T-helper 9 cell (primary cell): ENCODE measurements at places on chromosomes 11 and 22.

DNA sequence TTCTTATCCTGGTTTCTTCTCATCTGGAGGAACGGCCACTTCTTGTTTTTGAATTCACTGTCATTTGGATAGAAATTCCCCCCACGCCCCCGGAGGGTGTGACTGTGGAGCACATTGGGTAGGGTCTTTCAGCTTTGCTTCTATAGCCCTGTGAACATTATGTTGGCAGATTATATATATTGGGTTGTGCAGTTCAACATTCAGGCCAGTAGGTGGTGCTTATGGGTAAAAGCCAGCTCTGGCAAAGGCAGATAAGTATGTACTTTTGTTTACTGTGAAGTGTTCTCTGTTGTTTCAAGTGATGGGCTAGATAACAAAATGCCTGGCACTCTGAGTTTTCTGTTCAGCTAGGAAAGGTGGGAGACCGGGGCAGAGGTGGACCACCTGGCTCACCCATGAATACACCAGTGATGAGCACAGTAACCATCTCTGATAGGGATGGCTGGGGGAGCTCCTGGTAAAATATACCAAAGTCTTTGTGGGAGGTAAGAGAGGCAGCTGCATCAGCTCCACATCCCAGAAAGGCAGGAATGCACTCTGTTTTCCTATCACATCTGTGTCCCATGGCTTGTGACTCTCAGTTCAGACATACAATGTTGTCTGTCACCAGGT, 1348.2 kb upstream of the RAG2 start:
- no peak for DNase-seq

GRCh38 chr11:61439615-61440014, 9.7 kb downstream of the SDHAF2 start:
- no peak for DNase-seq

- DNase-seq, result no peak
Observed at GRCh38 chr11:74373382-74373781, 24.9 kb downstream of the PGM2L1 start.

DNA sequence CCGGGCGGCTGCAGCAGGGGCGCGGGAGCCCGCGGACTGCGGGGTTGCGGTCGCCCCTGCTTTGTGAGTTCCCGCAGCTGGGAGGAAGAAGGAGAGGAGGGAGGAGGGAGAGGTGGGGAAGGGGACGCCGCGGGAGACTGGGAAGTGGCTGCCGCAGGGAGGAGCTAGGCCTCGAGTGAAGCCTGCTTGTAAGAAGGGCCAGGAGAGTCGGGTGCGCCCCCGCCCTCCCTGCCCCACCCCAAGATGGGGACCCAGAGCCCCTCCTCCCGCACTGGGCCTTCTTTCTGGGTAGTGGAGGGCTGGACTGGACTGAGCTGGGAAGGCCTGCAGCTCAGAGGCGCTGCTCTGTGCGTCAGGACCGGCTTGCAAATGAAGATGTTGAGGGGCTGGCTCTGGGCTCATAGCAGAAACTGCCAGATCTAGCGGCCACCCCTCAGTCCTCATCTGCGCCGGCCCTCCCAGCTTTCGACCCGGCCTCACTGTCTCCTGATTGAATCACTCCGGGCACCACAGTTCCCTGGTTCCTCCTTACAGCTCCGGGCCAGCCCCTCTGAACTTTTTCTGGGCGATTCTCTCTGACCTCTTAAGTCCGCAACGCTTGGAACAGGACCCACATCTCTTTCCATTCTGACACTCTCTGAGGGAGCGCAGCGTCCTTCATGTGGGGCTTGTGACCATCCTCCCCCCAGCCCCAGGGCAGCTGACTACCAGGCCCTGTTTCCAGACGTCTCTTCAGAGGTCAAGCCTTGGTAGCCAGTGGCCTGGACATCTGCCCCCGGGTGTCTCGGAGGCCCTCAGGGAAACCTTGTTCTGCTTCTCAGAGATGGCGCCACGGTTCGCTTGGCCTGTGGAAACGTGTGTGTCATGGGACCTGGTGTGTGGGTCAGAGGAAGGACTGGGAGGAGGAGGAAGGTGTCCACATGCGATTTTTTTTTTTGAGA, 21.9 kb downstream of the SERPINH1 start:
- DNase-seq, result no peak

DNA sequence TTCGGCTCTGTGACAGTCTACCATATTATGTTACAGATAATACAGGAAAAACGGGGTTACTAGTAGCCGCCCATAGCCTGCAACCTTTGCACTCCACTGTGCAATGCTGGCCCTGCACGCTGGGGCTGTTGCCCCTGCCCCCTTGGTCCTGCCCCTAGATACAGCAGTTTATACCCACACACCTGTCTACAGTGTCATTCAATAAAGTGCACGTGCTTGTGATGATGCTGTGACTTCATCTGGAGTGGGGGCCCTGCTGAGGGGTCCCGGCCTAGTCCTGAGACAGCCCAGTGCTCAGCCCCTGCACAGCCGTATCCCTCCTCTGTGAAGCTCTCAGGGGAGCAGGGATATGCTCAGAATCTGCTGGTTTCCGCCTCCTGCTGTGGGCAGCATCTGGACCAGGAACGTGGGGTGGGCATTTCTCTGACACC, 1.2 kb downstream of the IFITM1 start:
- DNase-seq, result no peak

- DNase-seq, result no peak
Observed at GRCh38 chr11:80841675-80842074, 1400.8 kb upstream of the TENM4 start.

- no peak for DNase-seq
Observed at GRCh38 chr11:99865951-99866350, 821.1 kb upstream of the ARHGAP42 start.

DNA sequence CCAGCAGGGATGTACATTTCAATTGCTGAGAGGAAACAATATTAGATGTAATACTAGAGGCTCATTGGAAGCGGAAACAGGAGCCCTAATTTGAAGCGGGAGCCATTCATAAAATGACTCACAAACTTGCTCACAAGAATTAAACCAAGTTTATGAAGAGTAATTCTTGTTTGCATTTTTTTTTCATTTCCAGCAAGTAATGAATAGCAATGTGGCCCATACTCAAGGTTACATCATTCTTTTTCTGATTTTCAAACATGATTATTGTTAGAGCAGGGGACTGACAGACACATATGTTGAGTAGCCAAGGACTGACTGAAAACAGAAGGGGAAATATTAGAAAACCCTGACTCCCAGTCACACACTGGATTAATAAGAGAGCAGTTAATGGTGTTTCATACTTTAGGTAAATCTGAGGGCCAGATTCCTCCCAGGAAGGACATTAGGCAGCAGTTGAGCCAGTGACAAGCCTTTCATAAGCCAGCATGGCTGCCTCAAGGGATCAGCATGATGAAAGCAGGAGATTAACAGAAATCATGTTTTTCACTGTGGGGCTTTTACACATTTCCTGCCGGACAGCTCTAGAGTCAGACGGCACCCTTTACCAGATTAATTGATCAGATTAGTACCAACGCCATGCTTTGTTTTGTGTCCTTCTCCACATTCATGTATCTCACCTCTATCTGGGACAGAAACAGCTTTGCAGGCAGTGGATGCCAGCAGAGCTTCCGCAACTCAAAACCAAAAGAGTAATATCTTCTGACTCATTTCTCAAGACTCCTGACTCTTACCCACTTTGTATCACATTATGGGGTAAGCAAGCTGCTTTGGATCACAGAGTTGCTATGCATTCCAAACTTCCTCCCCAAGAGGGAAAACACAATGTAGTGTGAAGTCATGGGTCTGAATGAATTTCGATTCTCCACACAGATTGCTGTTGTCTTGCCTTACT, 831.6 kb downstream of the KCNA4 start:
- DNase-seq, result no peak

DNA sequence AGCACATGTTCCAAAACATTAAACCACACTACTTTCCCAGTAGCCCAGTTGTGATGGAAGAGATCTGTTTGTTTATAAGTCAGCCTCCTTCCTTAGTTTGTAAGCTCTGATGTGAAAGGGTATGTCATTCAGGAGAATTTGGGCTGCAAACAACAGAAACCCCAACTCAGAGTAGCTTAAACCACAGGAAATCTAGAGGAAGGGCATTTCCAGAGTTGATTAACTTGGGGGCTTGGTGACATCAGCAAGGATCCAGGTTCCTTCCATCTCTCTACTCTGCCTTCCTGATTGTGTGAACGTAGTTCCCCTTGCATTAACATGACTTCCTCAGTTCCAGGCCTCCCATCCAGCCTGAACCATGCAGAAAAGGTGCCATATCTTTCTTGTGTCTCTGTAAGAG, 6.5 kb upstream of the FJX1 start:
- no peak for DNase-seq

DNA sequence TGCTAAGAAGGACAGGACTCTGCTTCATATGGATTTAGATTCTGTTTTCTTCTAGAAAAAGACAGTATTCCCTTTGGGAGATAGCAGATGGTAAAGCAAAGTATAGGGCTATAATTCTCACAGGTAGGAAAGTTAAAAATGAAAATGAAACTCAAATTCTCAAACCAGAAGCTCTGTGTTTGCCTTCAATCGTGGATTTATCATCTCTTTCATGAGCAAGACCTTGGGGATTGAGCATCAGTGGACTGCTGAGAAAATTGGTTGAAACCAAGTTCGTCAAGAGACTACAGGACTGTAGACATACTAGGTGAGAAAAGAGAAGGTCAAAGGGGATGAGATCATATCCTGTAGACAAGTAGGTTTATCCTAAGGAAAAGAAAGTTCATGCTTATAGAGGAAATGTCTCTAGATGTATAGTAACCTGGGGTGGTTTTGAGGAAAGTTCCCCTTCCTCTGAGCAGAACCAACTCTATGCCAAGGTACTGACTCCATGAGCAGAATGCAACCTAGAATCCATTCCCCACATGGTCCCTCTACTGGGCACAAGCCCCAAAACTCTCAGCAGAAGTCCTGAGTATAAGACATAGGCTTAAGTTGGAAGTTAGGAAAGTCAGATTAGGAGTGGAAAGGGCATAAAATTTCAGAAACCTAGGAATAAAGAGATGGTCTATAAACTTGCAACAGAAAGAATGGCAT, 46.5 kb downstream of the SLC5A12 start:
- no peak for DNase-seq

- DNase-seq, result no peak
Observed at GRCh38 chr11:99257131-99257530, 236.4 kb downstream of the CNTN5 start.

DNA sequence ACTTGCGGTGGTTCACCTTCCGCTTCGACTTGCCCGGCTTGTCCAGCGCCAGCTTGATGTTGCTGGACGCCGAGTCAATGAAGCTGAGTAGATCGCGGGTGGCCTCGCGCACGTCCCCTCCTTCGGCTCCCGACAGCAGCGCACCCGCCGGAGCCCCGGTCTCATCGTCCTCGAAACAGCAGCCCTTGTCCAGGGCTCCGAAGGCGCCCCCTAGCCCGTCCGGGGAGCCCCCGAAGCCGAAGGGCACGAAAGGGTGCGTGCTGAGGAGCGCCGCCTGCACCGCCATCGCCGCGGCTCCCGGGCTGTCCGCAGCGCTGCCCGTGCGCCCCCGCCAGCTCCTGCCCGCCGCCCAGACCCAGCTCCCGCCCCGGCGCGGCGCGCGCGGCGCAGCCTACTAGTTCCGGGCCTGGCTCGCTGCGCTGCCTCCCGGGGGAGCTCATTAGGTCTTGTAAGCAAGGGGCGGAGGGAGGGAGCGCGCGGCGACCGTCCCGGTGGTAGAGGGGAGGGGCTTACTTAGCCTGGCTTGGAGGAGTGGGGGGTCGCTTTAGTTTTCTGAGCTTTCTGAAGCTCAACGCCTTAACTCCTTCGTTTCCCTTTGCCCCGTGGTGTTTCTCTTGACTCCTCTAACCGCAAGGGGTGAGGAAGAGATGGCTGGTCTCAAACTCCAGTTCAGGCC, at the start of gene FAM181B:
Gene FAM181B, minus strand, starts transcription at position 421 of the 676 bp plus-strand sequence. Its CDS starts 135 bp downstream, at position 286.
- no peak for DNase-seq

DNA sequence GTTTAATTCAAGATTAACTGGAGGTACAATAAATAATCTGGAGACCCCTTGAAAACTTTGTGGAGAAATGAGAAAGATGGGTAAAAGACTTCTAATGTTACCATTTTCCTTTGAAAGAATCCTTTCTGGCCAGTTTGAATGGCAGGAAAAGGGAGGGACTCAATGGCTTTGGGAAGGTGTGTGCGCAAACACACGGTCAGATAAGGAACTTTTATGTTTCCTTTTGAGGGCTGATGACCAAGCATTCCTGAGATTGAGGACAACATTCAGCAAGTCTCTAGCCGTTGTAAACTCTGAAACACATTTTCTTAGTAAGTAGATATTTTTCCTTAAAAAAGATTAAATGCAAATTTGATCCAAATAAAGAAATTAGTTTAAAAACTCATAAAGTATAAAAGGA, 909.7 kb upstream of the TENM4 start:
- DNase-seq, result no peak

DNA sequence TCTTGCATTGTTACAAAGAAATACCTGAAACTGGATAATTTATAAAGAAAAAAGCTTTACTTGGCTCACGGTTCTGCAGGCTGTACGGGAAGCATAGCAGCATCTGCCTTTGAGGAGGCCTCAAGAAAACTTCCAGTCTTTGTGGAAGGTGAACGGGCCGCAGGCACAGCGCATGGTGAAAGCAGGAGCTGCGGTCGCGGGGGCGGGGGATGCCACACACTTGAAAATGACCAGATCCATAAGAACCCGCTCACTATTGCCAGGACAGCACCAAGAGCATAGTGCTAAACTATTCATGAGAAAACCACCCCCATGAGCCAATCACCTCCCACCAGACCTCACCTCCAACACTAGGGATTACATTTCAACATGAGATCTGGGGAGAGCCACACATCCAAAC, 45.6 kb upstream of the SEPTIN5 start:
- no peak for DNase-seq
